Right renal pelvis (tissue), 4 donors: ENCODE measurements at places on chromosomes 16 and 17. TPM values are rescaled to one million over a fixed set of nuclear protein-coding genes. Genes with fewer than 3 reads are reported as not detected.

KRT20 gene
- 1.00 TPM for polyA plus RNA-seq

KAT2A gene
- polyA plus RNA-seq, result 58.3 TPM

CD7 gene
- polyA plus RNA-seq, result 0.72 TPM

DNA sequence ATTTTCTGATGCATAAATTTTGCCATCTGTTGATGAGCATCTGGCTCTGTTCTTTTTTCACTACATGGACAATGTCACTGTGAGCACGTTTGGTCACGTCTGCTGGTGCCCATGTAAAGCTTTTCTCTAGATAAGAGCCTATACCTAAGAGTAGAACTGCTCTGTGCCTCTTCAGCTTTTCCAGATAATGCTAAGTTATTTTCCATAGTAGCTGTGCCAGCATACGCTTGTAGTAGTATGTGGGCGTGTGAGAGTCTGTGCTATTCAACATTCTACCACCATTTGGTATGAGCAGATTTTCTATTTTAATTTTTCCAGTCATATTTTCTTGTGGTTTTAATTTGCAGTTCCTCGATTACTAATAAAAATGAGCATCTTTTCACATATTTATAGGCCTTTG lies 33.2 kb downstream of the VPS35L start:
- no peak for DNase-seq

DNA sequence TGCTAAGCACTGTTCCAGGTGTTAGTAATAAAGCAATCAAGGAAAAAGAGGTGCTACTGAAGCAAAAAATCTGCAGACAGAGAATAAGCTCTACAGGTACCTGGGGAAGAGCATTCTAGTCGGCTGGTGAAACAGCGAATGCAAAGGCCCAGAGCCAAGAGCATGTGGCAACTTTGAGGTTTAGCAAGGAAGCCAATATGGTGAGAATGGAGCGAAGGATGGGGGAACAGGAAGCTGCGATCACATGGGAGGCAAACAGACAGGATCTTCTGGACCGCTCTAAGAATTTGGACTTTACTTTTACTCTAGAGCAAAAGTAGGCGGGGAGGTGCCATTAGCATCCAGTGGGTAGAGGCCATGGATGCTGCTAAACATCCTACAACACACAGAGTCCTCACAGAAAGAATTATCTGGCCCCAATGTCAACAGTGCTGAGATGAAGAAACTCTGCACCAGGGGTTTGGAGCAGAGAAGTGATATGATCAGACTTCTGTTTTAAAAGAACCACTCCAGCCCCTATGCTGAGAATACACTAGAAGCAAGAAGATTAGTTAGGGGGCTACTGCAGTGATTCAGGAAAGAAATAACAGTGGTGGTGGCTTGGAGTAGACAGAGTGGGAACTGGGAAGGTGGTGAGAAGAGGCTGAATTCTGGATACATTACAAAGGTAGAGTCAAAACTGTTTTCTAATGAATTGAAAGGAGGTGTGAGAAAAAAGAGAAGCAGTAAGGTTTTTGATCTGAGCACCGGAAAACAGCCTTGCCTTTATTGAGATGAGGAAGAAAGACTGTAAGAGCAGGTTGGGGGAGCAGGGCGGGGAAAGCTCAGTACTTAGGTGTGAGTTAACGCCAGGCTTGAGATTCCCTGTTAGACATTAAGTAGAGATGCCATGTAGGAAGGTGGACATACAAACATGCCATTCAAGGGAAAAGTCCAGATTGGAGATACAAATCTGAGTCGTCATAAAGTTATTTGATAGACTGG lies 11.0 kb downstream of the EFTUD2 start:
- DNase-seq, result no peak

GRCh38 chr17:58316260-58316960 lies 12.2 kb downstream of the TSPOAP1 start:
- DNase-seq, result no peak

DNA sequence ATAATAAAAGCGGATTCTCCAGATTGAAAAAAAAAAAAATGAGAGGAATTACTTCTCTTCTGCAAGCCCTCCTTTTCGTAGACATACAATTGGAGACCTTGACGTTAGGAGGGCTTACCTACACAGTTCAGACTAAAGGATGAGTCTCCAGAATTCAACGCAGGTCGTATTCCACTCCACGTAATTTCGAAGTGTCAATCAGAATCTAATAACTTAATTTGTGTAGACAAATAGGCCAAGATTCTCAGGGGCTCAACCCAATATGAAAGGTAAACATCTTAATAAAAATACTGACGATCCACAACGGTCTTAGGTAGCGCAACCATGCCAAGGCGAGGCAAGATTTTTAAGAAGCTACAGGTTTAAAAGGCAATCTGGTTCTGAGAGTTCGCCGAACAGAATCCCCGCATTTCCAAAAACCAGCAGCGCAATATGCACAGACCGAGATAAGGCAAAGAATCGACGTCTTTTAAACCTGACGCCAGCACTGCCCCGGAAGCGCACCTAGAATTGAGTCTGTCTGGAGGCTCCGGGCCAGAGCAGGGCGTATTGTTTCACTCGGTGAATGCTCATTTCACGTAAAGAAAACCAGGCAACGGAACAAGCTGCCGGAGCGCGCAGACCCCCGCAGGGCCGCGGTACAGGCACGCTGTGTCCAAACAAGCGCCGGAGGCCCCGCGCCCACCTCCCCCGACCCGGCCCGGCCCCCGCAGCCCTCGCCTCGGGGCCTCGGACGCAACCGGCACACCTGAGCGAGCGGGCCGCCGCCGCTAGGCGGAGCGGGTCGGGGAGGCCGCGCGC lies 623 bp downstream of the MBTPS1 start:
- DNase-seq, result peak; percentile 16

DNA sequence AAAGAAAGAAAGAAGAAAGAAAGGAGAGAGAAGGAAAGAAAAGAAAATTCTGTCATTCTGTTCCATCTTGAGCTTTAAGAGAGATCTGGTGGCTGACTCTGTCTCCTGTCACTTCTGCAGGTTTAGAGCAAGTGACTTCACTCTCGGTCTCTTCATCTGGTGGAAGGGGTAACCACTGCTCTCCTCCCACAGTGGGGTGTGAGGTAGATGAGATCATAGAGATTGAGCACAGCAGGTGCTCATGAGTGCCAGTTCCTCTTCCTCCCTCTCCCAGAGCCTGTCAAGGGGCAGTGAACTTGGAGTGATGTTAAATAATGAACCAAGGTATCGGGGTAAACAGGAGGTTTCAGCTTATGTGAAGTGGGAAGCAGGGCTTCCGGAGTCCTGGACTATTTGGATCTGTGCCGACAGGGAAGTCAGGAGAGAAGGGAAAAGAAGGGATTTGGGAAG lies 47.7 kb downstream of the BEAN1 start:
- no peak for DNase-seq

GRCh38 chr17:71855010-71855409 lies 265.8 kb upstream of the SOX9 start:
- DNase-seq, result no peak

DNA sequence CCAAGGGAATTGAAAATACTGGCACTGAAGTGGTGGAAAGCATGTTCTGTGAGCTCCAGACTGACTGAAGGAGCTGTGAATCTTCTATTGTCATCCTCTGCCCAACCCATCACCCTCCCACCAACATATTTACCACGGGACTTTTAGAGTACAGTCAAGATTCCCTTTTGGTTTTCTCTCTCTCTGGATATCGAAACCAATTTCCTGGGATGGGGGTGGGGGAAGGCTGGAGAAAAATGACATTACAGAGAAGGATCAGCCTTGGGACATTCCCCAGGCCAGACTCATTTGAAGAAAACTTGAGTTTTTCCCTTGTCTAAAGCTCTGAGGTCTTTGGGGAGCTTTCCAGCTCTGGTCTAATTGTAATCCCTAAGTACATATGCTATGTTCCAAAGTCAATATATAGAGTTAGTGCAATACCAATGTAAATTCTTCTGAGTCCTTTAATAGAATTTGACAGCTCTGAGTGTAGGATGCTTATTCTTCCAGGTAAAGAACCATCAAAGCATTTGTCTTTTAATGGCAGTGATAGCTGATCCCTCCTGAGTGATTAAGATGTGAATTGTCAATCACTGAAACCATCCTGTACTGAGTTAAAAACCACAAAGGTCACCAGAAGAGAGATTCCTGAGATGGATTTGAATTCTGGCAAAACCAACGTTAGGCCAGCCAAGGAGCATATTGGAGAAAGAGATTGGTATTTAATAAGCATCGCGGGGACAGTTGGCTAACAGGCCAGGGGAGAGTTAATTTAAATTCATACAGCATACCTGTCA lies 48.8 kb upstream of the CCL1 start:
- no peak for DNase-seq

- no peak for DNase-seq
Observed at GRCh38 chr17:32732900-32733299, 144.0 kb downstream of the MYO1D start.

DNA sequence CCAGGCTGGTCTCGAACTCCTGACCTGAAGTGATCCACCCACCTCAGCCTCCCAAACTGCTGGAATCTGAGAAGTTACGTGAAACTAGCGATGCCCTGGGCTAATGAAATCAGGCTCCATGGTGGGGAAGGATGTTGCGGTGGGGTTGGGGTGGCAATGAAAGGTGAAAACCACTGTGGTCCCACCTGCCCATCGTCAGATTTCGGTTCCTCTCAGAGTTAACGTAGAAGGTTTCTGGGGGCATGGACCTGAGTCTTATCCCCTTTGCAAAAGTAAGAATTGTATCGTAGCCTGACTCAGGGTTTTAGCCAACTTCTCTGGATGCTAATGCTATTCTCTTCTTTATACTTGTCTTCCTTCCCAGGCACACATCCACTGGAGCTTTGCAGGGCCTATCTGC lies 402.3 kb downstream of the WWOX start:
- no peak for DNase-seq

- no peak for DNase-seq
Observed at GRCh38 chr16:21608639-21609328, 9.4 kb downstream of the METTL9 start.
